A549 (cell line): ENCODE measurements at places on chromosomes 13 and 19.

GRCh38 chr13:26502826-26503225, 54.7 kb upstream of the WASF3 start:
- DNase-seq, result no peak

GRCh38 chr13:36475468-36475867, 43.2 kb downstream of the CCNA1 start:
- no peak for DNase-seq

DNA sequence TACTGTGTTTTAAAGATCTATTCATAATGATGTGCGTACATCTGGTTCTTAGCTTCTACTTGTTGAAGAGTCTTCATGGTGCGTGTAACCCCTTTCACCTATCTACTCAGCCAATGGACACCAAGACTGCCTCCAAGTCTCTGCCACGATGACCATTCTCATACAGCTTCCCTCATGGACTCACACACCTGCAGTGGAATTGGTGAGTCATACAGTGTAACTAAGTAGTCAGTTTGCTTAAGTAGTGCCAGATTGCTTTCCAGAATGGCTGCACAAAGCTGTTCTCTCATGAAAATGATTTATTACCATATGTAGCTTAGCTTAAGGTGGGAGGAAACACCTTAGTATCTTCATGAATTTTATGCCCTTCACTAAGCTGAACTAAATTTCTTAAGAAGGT, 112.3 kb downstream of the AKAP11 start:
- DNase-seq, result no peak

DNA sequence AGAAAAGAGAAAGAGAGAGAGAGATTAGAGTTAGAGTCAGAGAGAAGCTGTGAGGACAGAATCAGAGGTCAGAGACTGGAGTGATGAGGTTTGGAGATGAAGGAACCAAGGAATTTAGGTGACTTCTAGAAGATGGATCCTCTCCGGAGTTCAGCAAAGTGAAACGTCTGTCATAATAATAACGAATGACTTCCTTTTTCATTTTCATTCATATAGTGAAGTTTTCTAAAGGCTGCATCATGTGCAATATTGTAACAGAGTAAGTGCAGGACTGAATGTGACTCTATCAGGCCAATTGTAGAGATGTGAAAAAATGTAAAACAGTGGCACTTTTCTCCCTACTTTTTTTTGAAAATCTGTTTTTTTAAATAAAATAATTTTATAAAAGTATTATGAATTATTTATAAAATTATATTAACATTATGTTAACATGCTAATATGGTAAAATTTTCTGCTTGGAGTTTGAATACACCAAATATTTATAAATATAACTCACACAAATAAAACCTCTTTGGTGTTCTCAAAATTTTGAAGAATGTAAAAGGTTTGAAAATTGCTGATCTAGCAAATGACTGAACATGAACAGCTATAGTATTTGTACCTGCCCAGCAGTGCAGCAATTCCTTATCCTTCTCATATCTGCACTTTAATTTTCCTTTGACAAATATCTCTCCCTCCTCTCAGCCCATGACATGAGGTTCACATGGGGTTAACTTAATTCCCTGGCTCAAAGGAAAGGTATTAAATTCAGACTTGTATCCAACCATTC, 4.2 kb upstream of the TNFSF11 start:
- no peak for DNase-seq

GRCh38 chr19:48403606-48404005, 10.1 kb downstream of the GRIN2D start:
- DNase-seq, result no peak

DNA sequence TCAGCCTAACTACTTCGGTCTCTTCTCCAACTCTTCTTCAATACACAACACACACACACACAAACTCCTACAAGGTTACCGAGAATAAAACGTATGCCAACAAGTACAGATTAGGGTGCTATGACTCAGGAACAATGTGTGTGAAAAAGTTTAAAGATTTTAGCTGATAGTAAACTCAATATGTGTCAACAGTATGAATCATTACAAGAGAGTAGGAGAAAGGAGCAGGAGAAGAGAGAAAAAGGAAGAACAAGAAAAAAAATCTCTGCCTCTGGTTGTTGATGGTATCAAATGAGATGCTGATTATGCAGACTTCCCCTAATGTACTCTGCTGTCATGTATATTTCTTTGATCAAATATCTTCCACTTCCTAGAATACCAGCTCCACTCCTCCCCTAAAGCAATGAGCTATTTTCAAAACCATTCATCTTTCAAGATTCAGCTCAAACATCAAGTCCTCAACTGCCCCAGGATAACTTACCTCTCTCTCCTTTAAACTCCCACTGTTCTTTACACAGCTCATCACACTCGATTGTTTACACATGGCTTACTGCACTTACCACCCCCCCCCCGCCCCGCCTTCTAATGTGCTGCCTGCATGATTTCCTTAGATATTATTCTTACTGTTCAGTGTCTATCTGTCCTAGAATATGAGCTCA, 95.6 kb downstream of the FAM216B start:
- no peak for DNase-seq

DNA sequence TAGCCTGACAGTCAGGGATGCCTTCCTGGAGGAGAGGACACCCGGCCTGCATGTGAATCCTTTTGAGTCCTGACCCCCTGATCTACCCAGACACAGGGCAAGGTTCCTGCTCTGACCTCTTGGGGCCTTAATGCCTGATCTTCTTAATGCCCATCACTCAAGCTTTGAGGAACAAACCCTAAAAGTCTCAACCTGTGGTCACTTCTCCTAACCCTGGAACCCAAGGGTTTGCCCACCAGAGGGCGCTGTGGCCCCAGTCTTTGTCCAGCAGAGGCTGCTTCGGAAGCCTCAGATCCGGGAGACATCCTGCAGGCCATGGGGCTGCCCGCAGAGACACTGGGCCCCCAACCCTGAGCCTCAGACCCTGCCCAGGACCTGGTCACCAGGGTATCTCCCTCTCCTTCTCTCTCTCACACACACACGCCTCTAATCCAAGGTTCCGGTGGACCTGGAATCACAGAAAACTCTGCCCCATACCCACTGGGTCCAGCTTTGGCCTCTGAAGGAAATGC, 9.8 kb upstream of the DPF1 start:
- peak; percentile 90 for DNase-seq

DNA sequence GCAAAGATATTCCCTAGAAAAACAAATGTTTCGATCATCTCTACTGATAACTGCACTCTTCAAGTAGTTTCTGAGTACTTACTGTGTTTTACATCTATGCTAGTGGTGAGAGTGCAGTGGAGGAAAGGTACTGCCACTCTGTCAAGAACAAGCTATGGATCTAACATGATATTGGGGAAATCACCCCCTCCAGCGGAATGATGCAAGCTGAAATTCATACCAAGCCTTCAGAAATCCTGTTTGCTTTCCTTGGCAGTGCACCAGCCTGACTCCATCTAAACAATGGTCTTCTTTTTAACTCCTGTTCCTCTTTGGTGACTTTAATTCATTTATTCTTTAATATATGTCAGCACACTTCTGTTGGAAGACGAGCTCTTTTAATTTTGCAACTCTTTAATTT, 238.0 kb downstream of the PCDH9 start:
- DNase-seq, result peak; percentile 75

- no peak for DNase-seq
Observed at GRCh38 chr13:99273128-99273527, 14.9 kb upstream of the GPR18 start.

DNA sequence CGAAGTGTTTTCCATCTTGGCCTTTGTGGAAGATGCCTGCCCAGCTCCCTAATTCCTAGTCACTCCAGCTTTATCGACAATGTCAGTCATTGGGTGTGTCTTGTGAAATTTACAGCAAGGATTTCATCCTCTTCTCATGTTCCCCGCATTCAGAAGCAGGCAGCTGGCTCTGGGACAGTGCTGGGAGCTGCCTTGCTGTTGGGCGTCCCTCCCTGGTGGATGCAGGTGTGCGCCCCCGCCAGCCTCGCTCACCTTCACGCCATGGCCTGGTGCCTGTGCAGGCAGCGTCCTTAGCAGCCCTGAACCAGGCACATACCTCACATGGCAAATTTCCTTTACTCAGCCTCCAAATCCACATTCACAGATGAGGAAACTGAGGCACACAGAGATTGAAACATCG, 39.7 kb upstream of the TFDP1 start:
- no peak for DNase-seq

- DNase-seq, result no peak
Observed at GRCh38 chr19:45428384-45429231, 4.9 kb upstream of the ERCC1 start.

- no peak for DNase-seq
Observed at GRCh38 chr13:41851351-41851750, 109.6 kb downstream of the VWA8 start.

DNA sequence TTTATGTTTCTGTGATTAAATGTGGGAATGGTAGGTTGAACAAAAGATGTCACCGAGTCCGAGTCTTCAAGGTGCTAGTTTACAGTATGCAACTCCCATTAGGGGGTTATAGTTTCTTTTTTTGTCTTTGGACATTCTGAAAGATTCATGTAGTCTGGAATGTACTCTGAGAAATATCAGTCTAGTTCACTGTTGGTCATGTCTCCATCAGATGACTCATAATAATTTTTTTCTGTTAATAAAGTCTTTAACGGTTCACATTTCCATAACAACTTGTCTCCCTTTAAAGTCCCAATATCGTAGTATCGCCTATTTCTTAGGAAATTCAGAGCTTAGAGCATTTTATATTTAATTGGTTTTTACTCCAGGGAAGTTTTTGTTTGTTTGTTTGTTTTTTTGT, 13.5 kb upstream of the ESD start:
- DNase-seq, result no peak

DNA sequence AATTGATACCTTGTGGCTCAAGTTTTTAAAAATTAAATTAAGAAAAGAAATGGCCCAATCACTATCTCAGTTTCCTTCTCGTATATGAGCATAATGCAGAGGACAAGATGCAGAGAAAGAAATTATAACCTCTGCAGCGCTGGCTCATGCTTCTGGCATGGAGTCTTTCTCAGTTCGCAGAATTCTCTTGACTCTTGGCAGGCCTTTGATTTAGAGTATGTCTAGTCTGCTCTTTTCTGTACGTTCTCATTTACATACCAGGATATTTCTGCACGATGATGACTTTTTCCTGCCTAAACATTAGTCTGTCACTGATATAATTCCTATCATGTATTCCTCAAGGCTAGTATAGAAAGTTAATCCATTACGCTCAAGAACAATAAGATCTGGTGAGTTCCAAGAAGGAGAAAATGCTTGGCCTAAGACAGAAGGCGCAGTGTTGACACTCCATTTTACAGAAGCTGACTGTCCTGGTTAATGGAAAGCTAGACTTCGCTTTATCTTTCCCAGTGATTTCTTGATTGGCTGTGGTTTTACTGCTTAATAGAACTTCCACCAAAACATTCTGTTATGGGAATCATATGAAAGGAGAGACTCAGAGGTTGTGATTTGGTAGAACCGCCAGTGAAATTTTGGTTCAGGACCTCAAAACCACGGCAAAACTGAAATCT, 1.7 kb upstream of the SMAD9 start:
- no peak for DNase-seq

- DNase-seq, result no peak
Observed at GRCh38 chr13:50453188-50453587, 390.3 kb downstream of the DLEU7 start.
